RCC 7860 (cell line): ENCODE measurements at places on chromosomes 12 and 14.

DNA sequence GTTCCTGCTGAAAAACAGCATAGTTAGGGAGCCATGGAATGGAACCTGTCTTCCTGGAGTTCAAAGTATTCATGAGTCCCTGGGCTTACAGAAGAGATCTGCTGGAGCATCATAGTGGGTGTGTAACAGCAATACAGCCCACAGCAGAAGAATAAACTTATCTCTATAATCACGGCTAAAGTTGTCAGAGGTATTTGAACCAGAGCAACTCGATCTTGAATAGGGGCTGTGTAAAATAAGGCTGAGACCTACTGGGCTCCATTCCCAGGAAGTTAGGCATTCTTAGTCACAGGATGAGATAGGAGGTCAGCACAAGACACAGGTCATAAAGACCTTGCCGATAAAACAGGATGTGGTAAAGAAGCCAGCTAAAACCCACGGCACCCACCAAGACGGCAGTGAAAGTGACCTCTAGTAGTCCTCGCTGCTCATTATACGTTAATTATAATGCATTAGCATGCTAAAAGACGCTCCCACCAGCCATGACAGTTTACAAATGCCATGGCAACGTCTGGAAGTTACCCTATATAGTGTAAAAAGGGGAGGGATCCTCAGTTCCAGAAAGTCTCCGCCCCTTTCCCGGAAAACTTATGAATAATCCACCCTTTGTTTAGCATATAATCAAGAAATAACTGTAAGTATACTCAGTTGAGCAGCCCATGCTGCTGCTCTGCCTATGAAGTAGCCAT lies 223.4 kb downstream of the PCNX1 start:
- DNase-seq = peak; percentile 59

- no peak for DNase-seq
Observed at GRCh38 chr12:107780298-107780697, 5.8 kb downstream of the ASCL4 start.

- no peak for DNase-seq
Observed at GRCh38 chr14:68689511-68689910, 103.4 kb downstream of the ZFP36L1 start.

- no peak for DNase-seq
Observed at GRCh38 chr12:68121143-68121542, 38.4 kb downstream of the IFNG start.

- DNase-seq = no peak
Observed at GRCh38 chr14:27672047-27672446, 1074.2 kb upstream of the NOVA1 start.

GRCh38 chr14:102063808-102064429 lies 22.9 kb downstream of the HSP90AA1 start:
- DNase-seq = no peak

GRCh38 chr14:104753528-104754212 lies 723 bp downstream of the SIVA1 start:
- DNase-seq = no peak
